ENCODE measurements at places on chromosomes 3 and 15. TPM values are rescaled to one million over a fixed set of nuclear protein-coding genes. Genes with fewer than 3 reads are reported as not detected.

CFAP20DC gene
- not detected for total RNA-seq

TRPC1 gene
- total RNA-seq, result 11.7 TPM

CILP gene
- total RNA-seq, result 15.0 TPM

CRYBG3 gene
- total RNA-seq, result 32.7 TPM

KNSTRN gene
- 80.4 TPM for total RNA-seq

CHRFAM7A gene
- total RNA-seq, result not detected

HERC2 gene
- total RNA-seq, result 182 TPM

NEIL1 gene
- total RNA-seq, result 225 TPM

DNAH12 gene
- not detected for total RNA-seq

SPPL2A gene
- 777 TPM for total RNA-seq

GRCh38 chr15:74773329-74773728 lies 8.6 kb upstream of the CSK start:
- peaks cover 65% of the 10 kb centered on the region for H3K4me1 ChIP-seq
- H3K27me3 ChIP-seq, result no peaks in the 10 kb centered on the region
- H3K4me3 ChIP-seq, result no peak overlapping the region
- H3K36me3 ChIP-seq, result no peaks in the 10 kb centered on the region
- H3K27ac ChIP-seq, result peak overlapping the region; percentile 52
- DNase-seq, result no peak

- H3K27ac ChIP-seq, result no peak overlapping the region
- no peak for DNase-seq
- H3K4me1 ChIP-seq, result peaks cover 5% of the 10 kb centered on the region
- H3K27me3 ChIP-seq, result no peaks in the 10 kb centered on the region
- H3K36me3 ChIP-seq, result no peaks in the 10 kb centered on the region
Measured at GRCh38 chr15:40808861-40809450, 1.7 kb upstream of the DNAJC17 start.

DNA sequence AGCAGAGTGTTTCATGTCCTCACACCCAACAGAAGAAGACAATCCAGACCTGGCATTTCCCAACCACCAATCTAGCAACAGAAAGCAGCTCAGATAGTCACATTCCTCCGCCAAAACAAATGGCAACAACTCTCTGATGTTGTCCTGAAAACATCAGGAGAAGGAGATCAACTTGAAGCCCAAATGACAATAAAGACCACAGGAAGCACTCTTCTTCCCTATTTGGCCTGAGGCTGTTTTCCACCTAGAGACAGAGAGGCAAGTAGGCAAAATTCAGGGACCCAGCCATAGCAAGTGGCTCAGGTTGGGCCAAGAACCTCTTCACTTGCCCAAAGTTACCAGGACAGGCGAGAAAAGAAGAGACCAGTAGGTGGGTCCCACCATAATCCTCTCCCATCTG lies 35.0 kb downstream of the ZNF148 start:
- H3K27me3 ChIP-seq, result no peaks in the 10 kb centered on the region
- no peak for DNase-seq
- H3K27ac ChIP-seq, result no peak overlapping the region
- no peak overlapping the region for H3K4me3 ChIP-seq
- H3K36me3 ChIP-seq, result no peaks in the 10 kb centered on the region
- no peaks in the 10 kb centered on the region for H3K4me1 ChIP-seq

DNA sequence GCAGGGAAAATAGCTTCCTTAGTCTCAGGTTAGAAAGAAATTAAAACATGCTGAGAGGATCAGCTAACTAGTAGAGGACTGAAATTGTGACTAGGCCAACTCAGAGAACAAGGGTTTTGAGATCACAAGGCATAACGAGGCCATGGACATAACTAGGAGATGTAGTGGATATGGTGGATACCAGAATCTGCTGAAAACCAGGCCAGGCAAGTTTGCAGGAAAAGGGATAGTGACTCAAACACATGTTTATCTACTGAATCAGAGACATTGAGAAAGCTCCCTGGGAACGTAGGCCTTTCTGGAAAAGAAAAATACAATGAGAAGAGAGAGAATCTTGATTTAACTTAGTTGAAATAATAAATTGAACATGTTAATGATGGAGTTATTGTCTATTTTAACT lies 326.5 kb upstream of the GBE1 start:
- H3K27me3 ChIP-seq, result no peaks in the 10 kb centered on the region
- H3K4me3 ChIP-seq, result no peak overlapping the region
- H3K4me1 ChIP-seq, result no peaks in the 10 kb centered on the region

DNA sequence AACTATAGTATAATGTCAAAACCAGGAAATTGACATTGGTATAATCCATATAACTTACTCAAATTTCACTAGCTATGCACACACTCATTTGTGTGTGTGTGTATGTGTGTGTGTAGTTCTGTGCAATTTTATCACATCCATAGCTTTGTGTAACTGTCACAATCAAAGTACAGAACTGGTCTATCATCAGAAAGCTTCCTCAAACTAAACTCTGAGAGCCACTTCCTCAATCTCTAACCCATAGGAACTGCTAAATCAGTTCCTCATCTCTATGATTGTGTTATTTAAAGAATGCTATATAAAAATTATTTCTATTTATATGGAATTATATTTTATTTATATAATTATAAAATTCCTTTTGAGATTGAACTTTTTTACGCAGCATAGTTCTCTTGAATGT lies 18.1 kb downstream of the LNP1 start:
- no peak overlapping the region for H3K4me3 ChIP-seq
- H3K27me3 ChIP-seq, result no peaks in the 10 kb centered on the region

GRCh38 chr3:101665357-101665756 lies 11.6 kb downstream of the ZBTB11 start:
- no peak overlapping the region for H3K27ac ChIP-seq
- no peaks in the 10 kb centered on the region for H3K36me3 ChIP-seq
- H3K4me3 ChIP-seq, result no peak overlapping the region
- DNase-seq, result no peak

DNA sequence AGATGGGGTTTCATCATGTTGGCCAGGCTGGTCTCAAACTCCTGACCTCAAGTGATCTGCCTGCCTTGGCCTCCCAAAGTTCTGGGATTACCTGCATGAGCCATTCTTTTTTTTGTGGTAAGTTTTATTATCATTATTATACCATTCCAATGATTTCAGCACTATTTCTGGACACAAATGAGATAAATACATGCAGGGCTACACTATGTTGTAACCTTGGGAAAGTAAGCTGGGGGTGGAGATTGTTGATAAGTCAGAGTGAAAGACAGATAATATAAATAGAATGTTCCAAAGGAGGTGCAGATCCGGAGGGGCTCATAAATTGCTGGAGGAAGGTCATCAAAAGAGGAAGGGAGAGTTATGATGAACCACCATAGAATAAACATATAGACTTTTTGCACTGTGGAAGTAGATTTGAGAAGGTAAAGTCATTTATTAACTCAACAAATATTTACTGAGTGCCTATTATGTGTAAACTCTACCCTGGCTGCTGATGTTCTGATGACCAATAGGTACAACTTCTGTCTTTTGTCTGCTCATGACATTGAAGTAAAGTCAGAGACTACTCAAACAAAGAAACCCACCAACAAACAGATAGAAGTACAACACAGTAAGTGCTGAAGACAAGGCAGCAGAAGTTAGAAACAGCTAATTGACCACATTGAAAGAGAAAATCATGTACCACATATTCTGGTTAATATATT lies 478.9 kb upstream of the GOLIM4 start:
- no peaks in the 10 kb centered on the region for H3K4me1 ChIP-seq
- H3K36me3 ChIP-seq, result no peaks in the 10 kb centered on the region
- no peak for DNase-seq
- H3K27me3 ChIP-seq, result no peaks in the 10 kb centered on the region
- no peak overlapping the region for H3K4me3 ChIP-seq

DNA sequence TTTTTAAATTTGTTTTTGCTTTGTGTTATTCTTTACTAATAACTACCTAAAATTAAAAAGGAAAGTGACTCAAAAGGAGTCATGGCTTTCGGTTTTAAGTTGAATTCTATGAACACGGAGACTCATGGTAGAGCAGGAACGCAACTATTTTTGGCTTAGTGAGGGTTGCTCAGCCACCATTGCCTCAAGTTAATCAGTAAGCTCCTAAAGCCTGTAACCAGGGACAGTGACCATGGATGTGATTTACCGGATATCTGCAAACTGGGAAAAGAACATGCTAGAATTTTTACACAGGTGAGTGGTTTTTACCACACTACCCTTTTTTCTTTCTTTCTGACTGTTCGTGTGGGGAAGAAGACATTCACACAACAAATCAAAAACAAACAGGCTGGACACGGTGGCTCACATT lies 11.8 kb downstream of the SLC12A8 start:
- no peaks in the 10 kb centered on the region for H3K27me3 ChIP-seq
- H3K36me3 ChIP-seq, result no peaks in the 10 kb centered on the region
- no peaks in the 10 kb centered on the region for H3K4me1 ChIP-seq
- DNase-seq, result no peak

DNA sequence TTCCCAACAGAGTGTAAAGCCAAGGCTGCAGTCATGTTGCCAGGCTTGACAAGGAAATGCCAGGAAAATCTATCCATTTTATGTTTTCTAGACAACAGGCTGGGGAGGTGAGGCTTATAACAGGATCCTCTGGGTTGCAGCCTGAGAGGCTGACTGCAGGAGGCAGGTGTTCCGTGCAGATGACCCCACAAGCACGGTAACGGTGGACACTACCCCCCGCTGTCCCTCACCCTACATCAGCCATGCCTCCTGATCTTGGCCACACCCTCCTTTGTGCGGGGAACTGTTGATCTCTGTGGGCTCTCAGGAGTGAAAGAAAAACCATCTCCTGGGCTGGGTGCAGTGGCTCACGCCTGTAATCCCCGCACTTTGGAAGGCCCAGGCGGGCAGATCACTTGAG lies 68.0 kb upstream of the ADPGK start:
- DNase-seq, result no peak
- no peaks in the 10 kb centered on the region for H3K4me1 ChIP-seq
- H3K27me3 ChIP-seq, result no peaks in the 10 kb centered on the region
- no peak overlapping the region for H3K27ac ChIP-seq
- H3K36me3 ChIP-seq, result no peaks in the 10 kb centered on the region
- H3K4me3 ChIP-seq, result no peak overlapping the region

DNA sequence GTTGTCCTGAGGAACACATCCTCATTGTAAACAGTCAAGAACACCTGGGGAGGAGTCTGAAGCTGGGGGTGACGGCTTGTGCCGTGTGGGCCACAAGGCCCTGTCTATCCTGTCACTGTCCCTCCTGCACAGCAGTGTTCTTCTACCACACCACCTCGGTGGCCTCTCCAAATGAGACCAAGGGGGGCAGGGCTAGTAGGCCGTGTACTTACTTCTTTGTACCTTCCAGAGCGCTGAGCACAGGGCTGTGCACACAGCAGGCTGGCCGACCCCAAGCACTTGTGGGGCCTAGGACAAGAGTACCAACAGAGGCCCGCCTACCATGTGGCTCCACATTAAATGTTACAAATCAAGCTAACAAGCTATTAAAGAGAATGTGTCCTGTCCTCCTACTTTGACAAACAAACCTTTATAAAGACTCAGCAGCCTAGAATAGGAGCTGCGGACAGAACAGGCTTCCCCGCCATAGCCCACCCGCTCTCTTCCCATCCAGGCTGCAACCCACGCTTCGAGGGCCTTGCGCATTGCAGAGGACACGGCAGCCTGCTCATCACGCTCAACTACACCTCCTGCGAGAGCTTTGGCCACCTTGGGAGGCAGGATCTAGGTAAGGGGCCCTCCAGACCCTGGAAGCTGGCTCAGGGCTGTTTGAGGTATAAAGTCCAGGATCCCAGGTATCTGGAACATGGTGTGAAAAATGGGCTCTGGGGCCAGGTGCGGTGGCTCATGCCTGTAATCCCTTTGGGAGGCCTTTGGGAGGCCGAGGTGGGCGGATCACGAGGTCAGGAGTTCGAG lies 30.5 kb downstream of the MELTF start:
- no peak overlapping the region for H3K4me3 ChIP-seq
- no peaks in the 10 kb centered on the region for H3K4me1 ChIP-seq
- no peak overlapping the region for H3K27ac ChIP-seq
- no peak for DNase-seq

GRCh38 chr15:69609176-69609575 lies 156.6 kb downstream of the RPLP1 start:
- no peak overlapping the region for H3K4me3 ChIP-seq
- H3K36me3 ChIP-seq, result no peaks in the 10 kb centered on the region
- H3K4me1 ChIP-seq, result no peaks in the 10 kb centered on the region
- H3K27me3 ChIP-seq, result no peaks in the 10 kb centered on the region
- H3K27ac ChIP-seq, result no peak overlapping the region
- DNase-seq, result no peak

DNA sequence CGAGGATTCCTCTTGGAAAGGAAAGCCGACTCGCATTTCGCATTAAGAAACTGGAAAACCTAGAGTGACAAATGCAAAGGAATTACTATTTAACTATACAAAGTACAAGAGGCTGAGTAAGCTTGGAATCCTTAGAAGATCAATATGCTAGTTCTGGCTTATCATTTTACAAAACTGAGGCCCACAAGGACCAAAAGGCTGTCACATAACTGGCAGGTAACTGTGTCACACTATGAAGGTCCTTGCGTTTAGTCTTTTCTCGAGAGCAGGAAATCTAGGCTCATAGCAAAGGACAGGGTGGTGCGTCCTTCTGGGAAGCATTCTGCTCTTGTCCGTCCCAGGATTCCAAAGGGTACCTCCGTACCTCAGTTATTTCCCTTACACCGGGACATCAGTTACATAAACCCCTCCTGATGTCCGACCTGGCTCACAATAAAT lies 629 bp downstream of the RPL24 start:
- H3K4me1 ChIP-seq, result peaks cover 32% of the 10 kb centered on the region
- H3K4me3 ChIP-seq, result peak overlapping the region; percentile 55
- H3K27ac ChIP-seq, result peak overlapping the region; percentile 92
- DNase-seq, result no peak

- H3K27me3 ChIP-seq, result no peaks in the 10 kb centered on the region
- peaks cover 11% of the 10 kb centered on the region for H3K4me1 ChIP-seq
- peak; percentile 7 for DNase-seq
- no peaks in the 10 kb centered on the region for H3K36me3 ChIP-seq
Measured at GRCh38 chr3:194879991-194880939, 194.6 kb downstream of the FAM43A start.

DNA sequence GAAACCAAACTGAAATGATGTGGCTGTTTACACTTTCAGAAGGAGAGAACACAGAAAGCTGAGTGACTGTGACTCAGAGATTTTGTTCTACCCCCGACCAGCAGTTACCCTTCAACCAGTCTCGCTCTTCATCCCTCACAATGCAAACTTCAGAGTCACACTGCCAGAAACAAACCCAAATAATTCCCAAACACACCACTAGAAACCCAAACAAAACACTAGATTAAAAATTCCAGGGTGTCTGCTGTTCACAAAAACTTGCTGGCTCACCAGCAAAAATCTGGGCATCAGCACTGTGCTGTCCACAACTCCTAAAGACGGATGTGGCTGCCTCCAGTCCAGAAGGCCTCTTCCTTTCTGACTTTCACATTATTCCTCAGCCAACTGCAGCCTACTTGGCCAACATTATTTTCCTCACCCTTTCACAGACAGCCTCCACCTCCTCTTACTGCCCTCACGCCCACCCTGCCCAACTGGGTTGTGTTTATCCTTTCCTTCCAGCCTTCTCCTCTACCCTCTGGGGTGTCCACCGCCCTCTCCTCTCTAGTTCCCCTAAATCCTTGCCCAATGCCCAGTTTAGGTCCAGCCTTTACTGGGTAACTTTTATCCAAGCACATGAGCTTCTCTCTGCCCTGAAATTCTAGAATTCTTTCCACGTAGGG lies 71.4 kb downstream of the MECOM start:
- peak overlapping the region; percentile 55 for H3K27ac ChIP-seq
- no peaks in the 10 kb centered on the region for H3K27me3 ChIP-seq
- H3K4me1 ChIP-seq, result no peaks in the 10 kb centered on the region
- DNase-seq, result no peak
- H3K4me3 ChIP-seq, result no peak overlapping the region

- peak overlapping the region; percentile 5 for H3K27ac ChIP-seq
- peaks cover 7% of the 10 kb centered on the region for H3K4me1 ChIP-seq
- DNase-seq, result no peak
- no peaks in the 10 kb centered on the region for H3K27me3 ChIP-seq
- H3K36me3 ChIP-seq, result peaks cover 32% of the 10 kb centered on the region
Measured at GRCh38 chr15:63070681-63071129, 28.2 kb downstream of the TPM1 start.
